ENCODE measurements at places on chromosomes 6 and 20. TPM values are rescaled to one million over a fixed set of nuclear protein-coding genes. Genes with fewer than 3 reads are reported as not detected.

COL19A1 gene
- 5.3 TPM for polyA plus RNA-seq

TOMM6 gene
- 387 TPM for polyA plus RNA-seq

CD83 gene
- 43.8 TPM for polyA plus RNA-seq

BEND3 gene
- 0.90 TPM for polyA plus RNA-seq

LY6G6C gene
- polyA plus RNA-seq, result not detected

GMPR gene
- 1.3 TPM for polyA plus RNA-seq

BPIFB1 gene
- polyA plus RNA-seq, result not detected

SNTA1 gene
- polyA plus RNA-seq, result 13.2 TPM

Data from IgD-negative memory B cell (primary cell).